Spleen (tissue), 13 donors: ENCODE measurements at places on chromosomes 13 and 19. TPM values are rescaled to one million over a fixed set of nuclear protein-coding genes. Genes with fewer than 3 reads are reported as not detected.

DNA sequence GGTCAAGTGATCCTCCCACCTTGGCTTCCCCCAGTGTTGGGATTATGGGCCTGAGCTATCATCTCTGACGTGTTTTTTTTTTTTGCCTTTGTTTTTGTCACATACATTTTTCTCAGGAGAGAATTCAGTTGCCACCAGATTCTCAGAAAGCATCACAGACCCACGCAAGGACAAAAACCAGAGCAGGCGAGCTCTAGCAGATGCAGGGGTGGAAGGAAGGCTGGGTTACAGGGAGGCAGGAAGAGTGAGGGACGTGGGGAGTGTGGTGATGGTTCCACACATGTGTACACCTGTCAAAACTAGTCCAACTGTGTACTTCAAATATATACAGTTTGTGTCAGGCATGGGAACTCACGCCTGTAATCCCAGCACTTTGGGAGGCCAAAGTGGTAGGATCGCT is 4.3 kb downstream of the TMEM161A start:
- DNase-seq, result no peak

FCGBP gene
- 14.0 TPM for total RNA-seq

ZNF567 gene
- 7.5 TPM for total RNA-seq

PDE4A gene
- 17.3 TPM for total RNA-seq

- DNase-seq, result no peak
These were observed 858 bp upstream of the KCNRG start for GRCh38 chr13:50014386-50014785.

DNA sequence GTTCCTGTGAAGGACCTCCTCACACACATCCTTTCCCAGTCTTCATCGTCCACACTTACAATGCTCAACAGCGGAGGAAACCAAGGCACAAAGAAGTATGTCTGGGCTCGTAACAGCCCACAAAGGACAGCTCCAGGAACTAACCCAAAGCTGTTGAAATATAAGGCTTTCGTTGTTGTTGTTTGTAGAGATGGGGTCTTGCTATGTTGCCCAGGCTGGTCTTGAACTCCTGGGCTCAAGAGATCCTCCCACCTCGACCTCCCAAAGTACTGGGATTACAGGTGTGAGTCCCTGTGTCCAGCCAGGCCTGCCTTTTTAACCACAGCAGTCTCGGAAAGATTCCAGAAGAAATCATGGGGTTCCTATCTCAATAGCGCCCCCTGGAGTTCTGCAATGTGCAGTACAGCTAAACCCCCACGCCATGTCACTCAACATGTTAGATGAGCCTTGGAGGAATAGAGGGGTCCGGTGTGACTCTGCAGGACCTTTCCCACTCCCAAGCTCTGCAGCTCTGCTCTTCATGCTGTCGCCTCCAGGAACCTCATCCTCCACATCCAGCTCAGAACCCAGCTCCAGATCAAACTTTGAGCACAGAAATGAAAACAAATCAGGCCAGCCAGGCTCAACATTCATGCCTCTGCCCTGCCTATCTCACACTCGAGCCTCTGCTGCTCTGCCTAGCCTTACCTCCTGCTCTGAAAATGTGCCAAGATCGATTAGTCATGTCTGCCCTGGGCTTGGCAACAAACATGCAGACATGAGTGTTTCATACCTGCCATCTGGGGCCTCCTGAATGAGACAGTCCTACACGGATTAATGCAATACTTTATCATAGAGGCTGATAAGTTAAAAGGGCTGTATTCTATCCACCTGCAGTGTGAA is 7.5 kb downstream of the PLA2G4C start:
- DNase-seq, result no peak

- no peak for DNase-seq
These were observed 18.1 kb downstream of the GADD45B start for GRCh38 chr19:2494084-2494446.

DENND1C gene
- total RNA-seq, result 63.7 TPM

DNA sequence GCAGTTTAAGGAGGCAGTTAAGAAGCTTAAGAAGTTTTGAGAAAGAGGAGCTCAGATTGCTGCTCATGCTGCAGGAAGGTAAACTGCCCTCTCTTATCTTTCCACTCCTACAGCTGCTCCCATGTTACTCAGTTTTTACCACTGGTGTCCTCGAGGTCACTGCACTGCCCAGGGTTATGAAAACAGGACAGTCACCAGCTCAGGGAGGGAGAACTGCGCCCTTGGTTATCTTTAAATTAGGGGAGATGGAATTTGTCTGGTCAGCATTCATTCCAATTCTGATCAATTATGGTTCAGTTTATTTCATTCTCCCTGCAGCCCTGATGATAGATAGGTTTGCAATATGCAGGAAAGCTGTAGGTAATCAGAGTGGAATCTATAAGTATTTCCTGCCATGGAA is 10.8 kb upstream of the SLC46A3 start:
- DNase-seq, result no peak

- no peak for DNase-seq
These were observed at the start of gene CBARP for GRCh38 chr19:1237754-1238368. Gene CBARP, minus strand, starts transcription at chr19:1238005. Its CDS starts 1,905 bp downstream, at chr19:1236100.
